ENCODE measurements at places on chromosomes 13 and 19. TPM values are rescaled to one million over a fixed set of nuclear protein-coding genes. Genes with fewer than 3 reads are reported as not detected.

Gene KLK10
- total RNA-seq: not detected

Gene ZNF837
- total RNA-seq: 0.35 TPM

Gene SLC25A42
- total RNA-seq: 4.9 TPM

Gene PPP1R37
- total RNA-seq: 19.8 TPM

Gene ZFP36
- total RNA-seq: 3.7 TPM

Gene FAM83E
- total RNA-seq: 0.38 TPM

Gene SPTBN4
- 1.2 TPM for total RNA-seq

Gene ZNF30
- 2.8 TPM for total RNA-seq

Gene SLC7A9
- 0.08 TPM for total RNA-seq

Gene FPR1
- 0.47 TPM for total RNA-seq

Gene GPR12
- total RNA-seq: not detected

Gene ZNF419
- 23.2 TPM for total RNA-seq

Gene N4BP2L1
- total RNA-seq: 0.83 TPM

Gene AMH
- total RNA-seq: 0.38 TPM

Gene CYP4F12
- 0.70 TPM for total RNA-seq

Gene C5AR2
- total RNA-seq: under 0.01 TPM

Gene ZNF681
- total RNA-seq: 0.30 TPM

Gene COL5A3
- 0.38 TPM for total RNA-seq

Gene ZNF555
- 5.7 TPM for total RNA-seq

Gene ZNF99
- not detected for total RNA-seq

Gene FLT3LG
- total RNA-seq: 1.9 TPM

Gene UBE2L5
- 0.08 TPM for total RNA-seq

Gene CCDC61
- total RNA-seq: 6.0 TPM

Gene ZNF763
- 2.3 TPM for total RNA-seq

Gene ZNF790
- 9.8 TPM for total RNA-seq

Gene ZNF540
- 0.30 TPM for total RNA-seq

Gene KASH5
- total RNA-seq: not detected

Gene CCDC70
- not detected for total RNA-seq

Gene ZNF260
- 8.0 TPM for total RNA-seq

Gene LRRC25
- total RNA-seq: not detected

Gene WDR88
- not detected for total RNA-seq

Gene ATXN8OS
- not detected for total RNA-seq

Gene KLK2
- total RNA-seq: not detected

Gene ZNF358
- 10.6 TPM for total RNA-seq

All from smooth muscle cell of the coronary artery (primary cell).